Stimulated activated CD8-positive, alpha-beta memory T cell treated with anti-CD3 and anti-CD28 coated beads, Interleukin-12 subunit alpha, Interleukin-12 subunit beta, amount 100 ng/mL, for 1 hour (primary cell): ENCODE measurements at places on chromosomes 1 and 21.

- DNase-seq = no peak
Observed at GRCh38 chr1:246106342-246106763, 400.7 kb downstream of the SMYD3 start.

DNA sequence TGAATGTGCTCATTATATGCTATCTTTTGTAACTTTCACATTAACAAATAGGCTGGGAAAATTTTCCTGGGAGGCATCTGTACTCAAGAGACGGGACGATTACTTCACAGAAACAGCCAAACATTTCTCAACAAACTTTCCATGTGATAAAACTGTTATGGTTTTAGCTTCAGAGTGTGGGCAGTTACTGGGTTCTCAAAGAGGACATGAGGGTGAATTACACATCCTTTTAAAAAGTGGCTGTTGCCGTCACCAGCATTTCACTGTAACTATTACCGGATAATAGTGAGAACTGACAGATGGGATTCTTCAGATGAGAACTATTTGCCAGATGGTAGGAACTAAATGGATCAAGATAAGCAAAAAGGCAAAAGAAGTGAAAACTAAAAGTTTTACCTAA is 109.1 kb downstream of the APP start:
- no peak for DNase-seq

GRCh38 chr21:39946199-39946598 is 79.0 kb downstream of the PCP4 start:
- DNase-seq = no peak

GRCh38 chr1:63848733-63849132 is 74.9 kb downstream of the ROR1 start:
- no peak for DNase-seq

- no peak for DNase-seq
Observed at GRCh38 chr1:53348486-53349368, 20.9 kb upstream of the LRP8 start.

DNA sequence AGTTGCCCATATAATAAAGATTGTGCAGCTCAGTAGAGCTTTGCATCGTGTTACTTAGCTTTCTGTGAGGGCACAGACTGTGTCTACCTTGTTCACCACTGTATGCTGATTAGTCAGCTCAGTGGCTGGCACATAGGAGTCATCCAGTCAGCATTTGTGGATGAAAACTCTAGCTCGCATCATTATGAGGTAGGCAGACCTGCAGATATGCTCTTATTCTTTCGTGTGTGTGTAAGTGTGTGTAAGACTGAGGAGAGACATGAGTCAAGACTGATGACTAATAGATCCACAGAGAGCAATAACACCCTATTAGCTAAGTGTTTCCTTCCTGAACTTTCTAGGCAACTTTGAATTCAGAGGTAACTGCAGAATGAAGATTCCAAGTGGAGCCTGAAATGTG is 17.1 kb downstream of the TTF2 start:
- DNase-seq = no peak

- DNase-seq = no peak
Observed at GRCh38 chr1:50742523-50742922, 217.5 kb downstream of the FAF1 start.

DNA sequence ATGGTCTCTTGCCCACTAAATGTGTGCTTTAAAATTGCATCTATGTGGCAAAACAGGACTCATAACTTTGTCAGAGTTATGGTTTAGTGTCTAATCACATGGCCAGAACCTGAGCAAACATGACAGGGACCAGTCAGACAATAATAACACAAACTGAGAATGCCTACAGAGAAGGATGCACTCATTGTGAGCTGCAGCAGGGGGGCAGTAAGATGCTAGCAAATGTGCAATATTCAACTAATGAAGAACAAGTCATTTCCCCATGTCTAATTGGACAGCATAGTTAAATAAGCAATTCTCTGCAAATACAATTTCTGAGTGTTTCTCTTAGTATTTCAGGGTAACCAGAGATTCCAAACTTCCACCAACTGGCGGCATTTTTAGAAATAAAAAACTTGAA is 30.8 kb downstream of the SPAG17 start:
- no peak for DNase-seq

- DNase-seq = no peak
Observed at GRCh38 chr1:95660736-95661135, 426.7 kb downstream of the RWDD3 start.

DNA sequence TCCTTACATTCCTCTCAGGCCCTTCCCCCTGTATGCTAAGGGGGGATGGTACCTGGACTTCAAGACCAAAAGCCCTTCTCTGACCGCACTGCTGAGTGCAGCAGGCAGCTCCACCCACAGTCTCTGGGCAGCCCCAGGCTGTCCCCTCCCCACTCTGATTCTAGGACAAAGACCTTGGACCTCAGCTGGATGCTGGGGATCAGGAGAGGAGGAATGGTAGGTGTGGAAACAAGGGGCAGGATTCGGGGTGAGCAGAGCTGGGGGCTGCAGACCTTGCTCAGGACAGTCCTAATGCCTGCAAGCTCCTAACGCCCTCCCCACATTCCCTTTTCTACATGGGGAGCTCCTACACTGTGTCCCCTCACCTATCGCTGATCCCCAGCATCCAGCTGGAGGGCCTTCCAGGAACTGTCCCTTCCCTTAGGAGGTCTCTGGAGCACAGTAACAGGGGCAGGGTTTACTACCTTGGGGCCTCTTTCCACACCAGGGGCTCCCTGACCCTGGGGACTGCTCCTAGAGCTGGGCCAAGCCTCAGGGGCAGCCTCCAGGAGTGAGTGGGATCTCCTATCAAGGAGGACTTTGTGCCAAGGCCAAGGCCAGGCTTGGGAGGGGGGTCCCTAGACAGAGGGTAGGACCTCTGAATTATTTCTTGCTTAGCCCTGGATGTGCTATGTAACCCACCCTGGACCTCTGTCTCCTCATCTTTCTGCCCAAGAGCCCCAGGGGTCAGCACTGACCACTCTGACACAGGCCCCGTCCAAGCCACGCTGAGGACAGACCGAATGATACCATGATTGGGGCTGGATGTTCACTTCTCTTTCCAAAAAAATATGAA is 5.6 kb downstream of the CLDN19 start:
- no peak for DNase-seq

DNA sequence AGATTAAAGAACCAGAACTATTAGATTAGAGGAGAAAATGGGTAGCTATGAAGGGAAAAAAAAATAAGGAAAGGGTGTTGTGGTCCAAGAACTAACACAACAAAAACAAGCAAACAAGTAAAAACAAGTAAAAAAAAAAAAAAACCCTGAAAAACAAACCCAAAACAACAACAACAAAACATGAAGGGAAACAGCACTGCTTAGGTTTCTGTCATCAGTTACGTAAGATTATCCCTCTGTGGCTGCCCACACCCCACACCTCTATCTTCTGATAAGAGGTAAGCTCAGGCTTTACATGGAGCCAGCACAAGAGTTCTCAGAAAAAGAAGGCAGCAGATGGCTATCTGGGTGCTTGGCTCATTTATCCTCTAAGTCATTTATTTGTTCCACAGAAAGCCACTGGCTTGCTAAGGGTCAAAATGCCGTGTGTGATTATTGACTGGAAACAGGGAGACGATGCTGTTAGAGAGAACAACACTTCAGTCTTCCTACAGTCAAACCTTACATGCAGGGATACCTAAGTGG is 57.5 kb downstream of the KIAA0319L start:
- DNase-seq = no peak

DNA sequence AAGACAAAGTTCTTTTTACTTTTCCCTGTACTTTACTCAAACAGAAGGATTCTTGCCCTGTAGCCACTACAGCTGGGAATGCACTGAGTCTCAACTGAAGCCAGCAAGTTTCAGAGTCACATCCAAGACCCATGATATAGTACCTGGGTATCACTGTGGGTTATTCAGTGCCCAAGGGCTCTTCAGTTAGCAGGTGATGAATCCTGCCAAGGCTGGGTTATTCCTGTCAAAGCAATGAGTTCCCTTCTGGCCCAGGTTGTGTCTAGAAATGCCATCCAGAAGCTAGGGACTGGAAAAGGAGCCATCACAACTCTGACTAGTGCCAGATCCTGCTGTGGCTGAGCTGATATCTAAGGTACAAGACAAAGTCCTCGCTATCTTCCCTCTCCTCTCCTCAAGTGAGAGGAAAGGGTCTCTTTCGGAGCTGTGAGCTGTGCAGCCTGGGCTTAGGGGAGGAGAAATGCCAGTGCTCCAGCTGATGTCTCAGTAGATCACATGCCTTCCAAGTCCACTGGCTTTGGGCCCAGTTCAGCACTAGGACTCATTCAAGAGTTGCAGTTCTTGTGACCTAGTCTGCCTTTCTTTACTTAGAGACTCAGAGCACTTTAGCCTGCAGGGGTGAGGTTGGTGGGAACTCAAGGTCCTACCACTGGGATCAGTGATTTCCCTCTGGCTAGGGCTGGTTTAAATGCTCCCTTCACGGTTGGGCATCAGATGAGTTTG is 369.4 kb downstream of the TBX15 start:
- DNase-seq = no peak

- no peak for DNase-seq
Observed at GRCh38 chr1:11450310-11450709, 28.6 kb upstream of the DISP3 start.

DNA sequence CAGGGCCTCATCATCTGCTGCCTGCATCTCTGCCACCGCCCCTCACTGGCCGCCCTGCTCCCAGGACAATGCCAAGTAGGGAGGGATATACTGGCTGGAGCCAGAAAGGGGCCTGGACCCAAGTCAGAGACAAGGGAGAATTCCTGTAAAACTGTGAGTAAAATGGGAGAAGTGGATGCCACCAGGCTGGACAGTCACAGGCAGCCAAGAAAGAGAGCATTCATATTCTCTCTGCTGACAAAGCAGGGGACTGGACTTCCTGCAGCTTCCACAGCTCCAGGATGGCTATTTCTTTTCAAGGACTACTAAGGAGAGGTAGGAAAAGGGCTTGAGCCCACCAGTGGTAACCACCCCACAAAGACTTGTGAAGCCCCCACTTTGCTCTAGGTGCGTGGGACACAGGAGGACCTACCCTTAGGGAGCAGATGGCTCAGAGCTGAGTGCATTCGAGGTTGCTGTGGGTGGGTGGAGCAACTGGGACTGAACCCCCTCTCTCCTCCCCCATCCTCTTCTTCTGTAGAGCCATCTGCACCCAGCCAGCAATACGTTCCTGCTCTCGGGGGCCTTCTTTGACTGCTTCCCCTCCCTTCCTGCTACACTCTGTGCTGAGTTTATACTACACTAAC is 57.5 kb downstream of the GLIS1 start:
- DNase-seq = no peak

- no peak for DNase-seq
Observed at GRCh38 chr1:242525769-242526168, 1.3 kb upstream of the PLD5 start.

- DNase-seq = no peak
Observed at GRCh38 chr1:202765721-202766120, 42.5 kb downstream of the KDM5B start.

DNA sequence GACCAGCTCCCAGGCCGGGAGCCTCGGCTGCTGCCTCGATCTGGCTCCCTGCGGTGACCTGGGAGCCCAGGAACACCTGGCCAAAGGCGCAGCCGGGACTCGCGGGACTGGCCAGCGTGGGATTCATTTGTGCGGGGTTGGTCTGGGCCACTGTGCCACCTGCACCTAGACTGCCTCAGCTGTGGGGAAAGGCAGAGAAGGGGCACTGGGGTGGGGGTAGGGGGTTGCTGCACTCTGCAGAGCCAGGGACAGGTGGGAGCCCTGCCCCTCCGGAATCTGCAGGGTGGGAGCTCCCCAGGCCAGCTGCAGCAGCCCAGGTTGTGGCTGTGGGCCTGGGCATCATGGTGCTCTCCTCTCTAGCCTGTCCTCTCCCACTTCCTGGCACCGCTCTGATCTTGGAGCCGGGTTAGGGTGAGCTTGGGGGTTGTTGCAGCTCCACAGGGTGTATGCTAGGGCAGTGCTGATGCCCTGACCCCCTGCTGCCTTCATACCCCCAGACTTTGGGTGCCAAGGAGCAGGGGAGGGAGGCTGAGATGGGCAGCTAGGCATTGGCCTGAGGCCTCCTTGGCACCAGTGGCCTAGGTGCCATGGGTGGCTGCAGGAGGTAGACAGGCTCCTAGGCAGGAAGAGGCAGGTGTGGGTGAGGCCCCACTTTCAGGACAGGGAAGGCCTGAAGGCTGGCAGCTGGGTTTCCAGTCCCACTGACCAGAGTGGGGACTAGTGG is 57.5 kb upstream of the ETV3 start:
- DNase-seq = no peak

DNA sequence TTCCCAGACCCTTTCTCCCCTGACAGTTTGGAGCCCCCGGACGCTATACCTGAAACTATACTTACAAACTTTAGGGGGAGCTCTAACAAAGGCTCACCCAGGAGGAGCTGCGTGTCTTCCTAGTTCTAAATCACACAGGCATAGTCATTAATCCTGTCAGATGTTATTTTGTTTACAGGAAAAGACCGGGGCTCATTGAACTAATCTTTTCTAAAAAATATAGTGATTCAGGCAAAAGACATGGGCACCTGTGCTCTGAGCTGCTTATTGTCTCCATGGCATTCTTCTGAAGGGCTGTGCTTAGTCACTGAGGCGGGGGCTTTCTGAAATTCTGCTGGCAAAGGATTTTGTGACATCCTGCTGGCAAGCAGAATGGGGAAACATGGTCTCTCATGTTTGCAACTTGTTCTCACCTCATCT is 1577.0 kb downstream of the NCAM2 start:
- DNase-seq = no peak

DNA sequence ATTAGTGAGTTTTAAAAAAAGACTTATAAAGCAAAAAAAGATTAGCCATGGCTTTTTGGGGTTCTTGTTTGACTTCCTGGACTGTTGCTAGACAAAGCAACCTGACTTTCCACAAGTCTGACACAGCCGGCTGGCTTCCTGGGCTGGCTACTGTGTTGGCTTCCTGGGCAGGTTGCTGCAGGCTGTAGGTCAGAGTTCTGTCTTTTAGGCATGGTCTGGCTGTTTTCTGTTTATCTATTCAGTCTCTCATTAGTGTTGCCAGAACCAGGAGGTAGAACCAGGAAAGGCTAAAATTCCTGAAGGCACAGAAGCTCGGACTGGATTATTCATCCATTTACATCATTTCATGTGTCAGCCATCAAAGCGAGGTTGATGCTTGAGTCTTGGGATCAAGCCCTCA is 88.6 kb upstream of the SLC35F3 start:
- no peak for DNase-seq

DNA sequence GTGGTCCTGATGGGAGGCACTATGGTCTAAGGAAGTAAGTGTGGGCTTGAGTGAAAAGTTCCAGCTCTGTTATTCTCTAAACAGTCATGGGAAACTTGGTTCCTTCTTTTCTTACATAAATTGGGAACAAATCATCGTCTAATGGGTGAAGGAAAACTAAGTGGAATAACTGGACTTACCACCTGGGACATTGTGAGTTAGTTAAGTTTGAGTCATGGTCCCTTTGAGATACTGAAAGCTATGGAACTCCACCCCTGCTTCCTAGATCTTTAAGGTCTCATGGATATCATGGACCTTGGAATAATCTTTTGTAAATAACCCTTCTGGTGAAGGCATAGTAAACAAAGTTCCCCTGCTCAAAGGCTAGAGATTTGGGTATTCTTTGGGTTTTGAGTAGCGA is 16.1 kb upstream of the TXLNA start:
- DNase-seq = no peak

- no peak for DNase-seq
Observed at GRCh38 chr1:193438771-193439170, 252.4 kb upstream of the B3GALT2 start.

- no peak for DNase-seq
Observed at GRCh38 chr1:174975764-174976163, 24.0 kb upstream of the CACYBP start.
